CD4-positive, alpha-beta T cell treated with Interleukin-6 at 100 ng/mL for 8 hours (primary cell): ENCODE measurements at places on chromosomes 6 and 20.

DNA sequence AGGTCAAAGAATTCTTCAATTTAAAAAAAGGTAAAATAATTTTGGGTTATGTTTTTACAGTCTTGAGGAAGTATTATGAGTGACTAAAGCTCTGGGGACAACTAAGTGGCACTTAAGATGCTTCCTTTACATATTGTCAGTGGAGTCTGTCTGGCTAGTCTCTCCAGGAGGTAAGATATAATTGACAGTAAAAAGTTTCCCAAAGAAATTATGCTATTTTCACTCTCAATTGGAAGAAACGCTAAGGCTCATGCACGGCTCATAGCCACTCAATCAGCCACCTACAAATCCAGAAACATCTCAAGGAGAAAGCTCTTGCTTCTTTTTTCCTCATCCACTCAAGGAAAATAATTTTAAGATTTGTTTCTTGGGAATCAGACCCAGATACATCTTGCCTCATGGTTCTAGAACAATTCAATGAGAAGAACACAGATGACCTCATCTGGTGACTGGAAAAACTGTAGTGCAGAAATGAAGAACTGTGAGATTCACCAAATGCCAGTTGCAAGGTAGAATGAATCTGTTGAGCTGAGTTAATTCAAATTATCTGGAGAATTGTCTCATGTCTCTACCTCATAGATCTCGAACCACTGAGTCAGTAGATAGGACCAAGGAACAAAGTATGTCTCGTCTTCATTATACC, 252.9 kb downstream of the TPBG start:
- no peak for DNase-seq

- peak; percentile 51 for DNase-seq
Observed at GRCh38 chr6:63573899-63574553, 1.7 kb downstream of the LOC128125822 start.

- no peak for DNase-seq
Observed at GRCh38 chr6:41411961-41412360, 76.6 kb downstream of the NCR2 start.

DNA sequence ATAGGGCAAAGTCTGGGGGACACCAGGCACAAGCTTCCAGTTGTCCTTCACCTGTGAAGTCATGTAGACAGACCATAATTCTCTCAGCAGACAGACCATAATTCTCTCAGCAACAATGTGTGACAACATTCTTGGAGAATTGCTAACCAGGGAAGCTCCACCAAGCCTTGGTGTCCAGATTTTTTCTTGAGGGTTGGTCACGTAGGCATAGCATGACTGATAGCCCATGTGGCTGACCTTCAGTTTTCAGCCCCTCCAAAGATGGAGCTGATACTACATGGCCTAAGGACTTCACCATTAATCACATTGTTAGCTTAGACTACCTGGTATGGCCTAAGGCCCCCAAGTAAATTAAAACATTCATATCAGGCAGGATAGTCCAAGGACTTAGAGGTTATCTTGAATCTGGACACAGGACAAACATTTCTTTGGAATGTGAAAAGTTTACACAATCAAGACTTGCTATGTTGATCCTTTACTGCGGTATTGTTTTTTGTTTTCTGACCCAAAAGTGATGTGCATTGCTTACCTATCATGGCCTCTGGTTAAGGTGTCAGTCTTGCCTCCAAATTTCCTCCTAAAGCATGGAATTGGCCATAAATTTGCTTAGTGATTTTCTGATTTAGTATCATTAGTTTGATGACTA, 76.9 kb downstream of the CEP57L1 start:
- DNase-seq: no peak

- no peak for DNase-seq
Observed at GRCh38 chr20:49320460-49320859, 42.6 kb upstream of the ZNFX1 start.

GRCh38 chr20:24872291-24873024, 76.6 kb upstream of the CST7 start:
- no peak for DNase-seq

DNA sequence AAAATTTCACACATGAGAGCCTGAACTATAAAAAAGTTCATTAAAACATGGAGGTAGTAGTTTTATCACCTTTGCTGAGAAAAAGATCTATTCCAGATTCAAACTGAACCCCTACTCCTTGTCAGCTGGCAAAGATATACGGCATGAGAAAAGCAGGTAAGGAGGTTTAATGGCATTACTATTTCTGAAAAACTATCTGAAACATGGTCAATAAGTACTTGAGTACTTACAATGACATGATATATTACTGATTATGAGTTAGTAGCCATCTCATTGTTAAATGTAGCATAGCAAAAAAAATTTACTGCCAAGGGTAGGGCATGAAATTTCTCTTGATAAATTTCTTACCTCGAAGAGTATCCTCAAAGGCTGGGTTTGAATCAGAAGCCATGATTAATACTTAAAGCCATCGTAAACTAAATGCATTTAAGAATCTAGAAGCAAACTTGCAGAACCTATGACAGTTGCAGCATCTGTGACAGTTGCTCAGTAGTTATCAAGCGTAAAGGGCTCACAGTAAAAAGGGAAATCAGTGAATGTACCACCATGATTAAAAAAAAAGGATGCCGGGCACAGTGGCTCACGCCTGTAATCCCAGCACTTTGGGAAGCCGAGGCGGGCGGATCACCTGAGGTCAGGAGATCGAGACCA, 8.7 kb downstream of the SLC17A5 start:
- no peak for DNase-seq

- no peak for DNase-seq
Observed at GRCh38 chr6:99099243-99099642, 151.5 kb upstream of the FBXL4 start.

DNA sequence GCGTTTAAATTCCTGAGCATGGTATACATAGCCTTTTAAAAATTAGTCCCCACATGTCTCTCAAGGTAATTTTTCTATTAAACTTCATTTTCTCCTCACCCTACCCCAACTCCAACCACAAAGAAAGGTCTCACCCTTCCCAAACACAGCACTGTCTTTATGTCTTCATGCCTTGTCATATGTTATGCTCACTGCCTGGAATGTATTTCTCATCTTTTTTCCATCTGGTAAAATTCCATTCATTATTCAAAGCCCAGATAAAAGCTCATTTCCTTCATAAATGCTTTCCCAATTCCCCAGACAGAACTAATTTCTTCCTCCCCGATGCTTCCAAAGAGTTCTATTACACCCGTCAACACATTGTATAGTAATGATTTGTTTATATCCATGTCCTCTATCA, 302.0 kb downstream of the ALDH8A1 start:
- DNase-seq: no peak

DNA sequence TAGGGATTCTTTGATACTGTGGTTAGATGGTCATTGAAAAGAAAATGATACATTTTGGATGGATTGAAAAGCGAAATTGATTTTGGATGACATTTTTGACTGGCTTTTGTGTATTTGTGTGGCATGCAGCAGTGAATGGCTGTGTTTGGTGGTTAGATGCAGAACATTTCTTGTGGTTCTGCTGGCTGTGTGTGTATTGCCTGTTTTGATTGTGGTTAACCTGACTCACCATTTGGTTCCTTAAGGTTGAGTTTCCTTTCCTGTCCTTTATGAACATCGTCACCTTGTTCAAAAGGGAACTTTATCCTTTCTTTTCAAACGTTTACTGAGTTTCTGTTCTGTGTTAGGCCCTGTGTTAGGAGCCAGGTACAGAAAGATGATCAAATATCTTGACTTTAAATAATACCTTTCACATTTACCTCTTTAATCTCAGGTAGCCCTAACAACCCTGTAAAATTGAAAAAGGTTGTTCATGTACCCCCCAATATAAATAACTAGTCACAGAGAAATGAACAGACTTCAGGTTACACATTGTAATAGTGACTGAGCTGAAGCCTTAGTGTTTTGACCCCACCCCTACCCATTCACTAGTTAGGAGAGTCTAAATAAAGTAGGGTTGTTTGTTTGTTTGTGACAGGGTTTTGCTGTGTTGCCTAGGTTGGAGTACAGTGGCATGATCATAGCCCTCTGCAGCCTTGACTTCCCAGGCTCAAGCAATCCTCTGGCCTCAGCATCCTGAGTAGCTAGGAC, 23.8 kb downstream of the ANKS1A start:
- peak; percentile 58 for DNase-seq

DNA sequence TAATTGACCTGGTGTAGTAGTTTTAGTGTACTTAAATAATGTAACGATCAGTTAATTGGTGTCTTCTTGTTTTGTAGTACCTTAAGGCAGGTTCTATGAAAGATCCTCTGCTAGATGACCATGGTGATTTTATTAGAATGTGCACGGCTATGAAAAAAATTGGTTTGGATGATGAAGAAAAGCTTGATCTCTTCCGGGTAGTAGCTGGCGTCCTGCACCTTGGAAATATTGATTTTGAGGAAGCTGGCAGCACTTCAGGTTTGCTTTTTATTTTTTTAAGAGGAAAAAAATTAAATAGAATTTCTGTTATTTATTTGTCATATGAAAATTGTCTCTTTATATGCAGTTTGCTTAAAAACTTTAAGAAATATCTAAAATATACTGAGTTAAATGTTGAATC, 99.2 kb downstream of the MYO6 start:
- DNase-seq: no peak

DNA sequence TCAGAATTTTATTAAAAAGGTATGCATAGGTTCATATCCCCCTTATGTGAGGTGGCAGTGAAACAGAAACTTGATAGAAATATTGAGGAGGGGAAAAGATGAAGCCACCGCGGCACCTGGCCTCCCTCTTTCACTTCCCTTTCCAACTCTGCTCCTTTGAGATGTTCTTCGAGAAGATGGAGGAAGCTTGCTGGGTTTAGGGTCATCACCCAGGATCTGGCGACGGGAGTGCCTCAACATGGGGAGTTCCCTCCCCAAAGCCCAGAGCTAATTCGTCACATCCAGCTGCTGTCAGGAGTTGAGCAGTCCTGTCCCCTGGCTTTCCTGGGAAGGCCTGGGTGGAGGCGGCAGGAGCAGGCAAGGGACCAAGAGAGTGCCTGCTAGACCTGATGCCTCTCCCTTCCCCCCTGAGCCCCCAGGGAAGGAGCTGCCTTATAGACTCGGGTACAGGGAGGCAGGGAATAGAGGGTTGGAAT, 29.1 kb downstream of the RREB1 start:
- DNase-seq: no peak

DNA sequence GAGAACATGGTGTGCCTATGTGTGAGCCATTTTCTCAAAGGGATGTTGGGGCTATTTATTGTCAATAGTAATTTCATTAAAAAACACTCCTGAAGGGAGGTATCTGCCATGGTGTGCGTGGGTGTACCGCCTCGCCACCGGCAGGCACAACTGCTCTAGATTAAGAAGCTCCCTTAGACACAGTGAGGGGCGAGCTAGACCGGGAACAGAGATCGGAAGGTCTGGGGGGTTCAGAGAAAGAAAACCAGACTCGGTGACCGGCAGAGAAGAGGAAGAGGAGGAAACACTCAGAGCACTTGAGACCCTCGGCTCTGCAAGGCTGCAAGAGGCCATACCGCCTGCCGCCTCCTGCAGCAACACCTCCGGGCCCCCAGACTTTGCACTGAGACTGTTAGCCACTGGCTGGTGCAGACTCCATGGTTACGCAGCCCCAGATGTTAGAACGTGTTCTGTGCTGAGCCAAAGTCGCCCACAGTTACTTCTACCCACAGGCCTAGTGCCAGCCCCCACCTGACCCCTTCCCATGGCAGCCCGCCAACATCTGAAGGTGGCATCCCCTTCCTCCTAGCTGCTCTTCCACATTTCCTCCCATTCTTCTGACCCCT, 18.1 kb downstream of the PXDC1 start:
- DNase-seq: no peak
